ENCODE measurements at places on chromosomes 2 and 18. TPM values are rescaled to one million over a fixed set of nuclear protein-coding genes. Genes with fewer than 3 reads are reported as not detected.

Gene SMARCAL1
- total RNA-seq: 9.0 TPM

Gene GRHL1
- total RNA-seq: 0.08 TPM

Gene TGFA
- 1.7 TPM for total RNA-seq

Gene DRC1
- not detected for total RNA-seq

Gene DES
- total RNA-seq: 0.15 TPM
